Right atrium auricular region (tissue), 2 donors: ENCODE measurements at places on chromosomes 4 and X. TPM values are rescaled to one million over a fixed set of nuclear protein-coding genes. Genes with fewer than 3 reads are reported as not detected.

RNF113A gene
- total RNA-seq = 10.6 TPM

TMEM35A gene
- total RNA-seq = 0.33 TPM

MAGEA6 gene
- total RNA-seq = not detected

PPEF1 gene
- total RNA-seq = 0.78 TPM

DNA sequence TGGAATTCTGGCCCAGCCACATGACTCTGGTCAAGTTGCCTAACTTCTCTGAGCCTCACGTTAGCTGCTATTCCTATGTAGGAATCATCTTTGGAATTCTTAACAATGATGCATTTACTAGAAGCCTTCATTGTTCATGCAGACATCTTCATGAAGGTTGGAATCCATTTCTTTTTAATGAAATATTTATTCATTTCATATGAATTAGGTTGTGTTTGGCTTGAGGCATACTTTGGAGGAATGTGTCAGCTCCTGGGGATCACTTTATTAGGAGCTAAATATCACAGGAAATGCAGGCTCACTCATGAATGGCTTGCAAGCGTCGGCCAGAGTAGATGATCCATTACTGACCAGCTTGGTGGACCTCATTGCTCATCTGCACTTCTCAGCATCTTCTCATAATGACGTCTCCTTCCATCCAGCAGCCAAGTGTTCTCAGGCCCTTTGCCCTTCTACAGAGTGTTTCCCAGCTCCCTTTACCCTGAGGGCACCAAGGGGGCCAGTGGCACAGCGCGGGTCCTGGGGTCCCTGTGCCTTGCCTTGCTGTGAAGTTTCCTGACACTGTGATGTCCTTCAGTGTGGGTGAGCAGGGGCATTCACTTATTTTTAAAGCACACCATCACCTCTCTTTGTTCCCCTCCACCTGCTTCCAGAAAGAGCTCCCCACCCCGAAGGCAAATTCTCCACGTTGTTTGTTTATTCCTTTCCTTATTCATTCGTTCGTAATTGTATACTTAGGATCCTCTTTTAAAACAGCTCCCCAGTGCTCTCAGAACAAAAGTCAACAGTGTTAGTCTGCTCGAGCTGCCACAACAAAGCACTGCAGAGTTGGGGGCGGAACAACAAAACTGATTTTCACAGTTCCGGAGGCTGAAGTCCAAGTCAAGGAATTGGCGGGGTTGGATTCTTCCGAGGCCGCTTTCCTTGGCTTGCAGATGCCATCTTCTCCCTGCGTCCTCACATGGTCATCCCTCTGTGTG lies 106.8 kb downstream of the STK32B start:
- no peak overlapping the region for H3K4me3 ChIP-seq
- no peaks in the 10 kb centered on the region for H3K36me3 ChIP-seq
- no peak overlapping the region for H3K27ac ChIP-seq

DNA sequence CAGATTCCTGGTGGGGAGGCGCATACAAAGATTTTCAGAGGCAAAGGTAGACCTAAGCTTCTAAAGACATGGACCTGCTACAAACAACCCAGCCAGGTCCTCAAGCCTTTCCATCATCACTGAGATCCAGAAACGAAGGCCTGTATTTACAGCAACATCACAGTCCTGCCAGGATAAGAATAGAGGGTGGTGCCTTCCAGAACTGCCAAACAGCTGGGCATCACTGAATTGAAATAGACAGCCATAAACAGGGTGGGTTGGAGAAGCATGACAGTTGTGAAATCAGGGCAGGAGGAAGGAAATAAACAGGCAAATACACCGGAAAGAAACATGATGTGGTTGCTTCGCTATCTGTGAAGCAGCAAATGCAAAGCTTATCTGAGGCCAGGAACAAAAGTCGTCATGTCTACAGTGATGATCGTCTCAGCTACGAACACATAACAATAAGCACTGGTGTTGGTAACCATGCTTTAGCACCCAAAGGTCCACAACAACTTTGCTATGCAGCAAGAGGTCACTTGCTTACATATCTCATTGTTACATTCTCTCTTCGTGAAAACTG lies 6.7 kb upstream of the TMEM154 start:
- no peaks in the 10 kb centered on the region for H3K27me3 ChIP-seq
- no peaks in the 10 kb centered on the region for H3K4me1 ChIP-seq
- H3K36me3 ChIP-seq = no peaks in the 10 kb centered on the region

DNA sequence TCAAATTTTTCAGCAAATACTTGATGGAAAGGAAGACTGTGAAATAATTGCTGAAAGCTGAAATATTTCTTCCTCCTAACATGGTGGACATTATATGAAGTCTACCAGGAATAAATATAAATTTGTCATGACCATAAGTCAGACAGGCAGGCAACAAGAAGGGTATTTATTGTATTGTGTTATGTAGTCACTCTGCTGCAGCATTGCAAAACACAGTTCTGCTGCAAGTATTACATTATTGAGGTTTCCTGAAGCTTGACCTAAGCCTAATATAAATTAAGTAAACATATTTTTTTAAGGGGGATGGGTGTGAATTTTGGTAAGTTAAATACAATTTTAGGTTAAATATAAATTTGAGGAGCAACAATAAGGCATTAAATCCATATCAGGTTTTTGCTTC lies 60.2 kb upstream of the MAOA start:
- no peaks in the 10 kb centered on the region for H3K36me3 ChIP-seq
- H3K27ac ChIP-seq = no peak overlapping the region
- no peak overlapping the region for H3K4me3 ChIP-seq
- H3K27me3 ChIP-seq = no peaks in the 10 kb centered on the region
- DNase-seq = no peak

DNA sequence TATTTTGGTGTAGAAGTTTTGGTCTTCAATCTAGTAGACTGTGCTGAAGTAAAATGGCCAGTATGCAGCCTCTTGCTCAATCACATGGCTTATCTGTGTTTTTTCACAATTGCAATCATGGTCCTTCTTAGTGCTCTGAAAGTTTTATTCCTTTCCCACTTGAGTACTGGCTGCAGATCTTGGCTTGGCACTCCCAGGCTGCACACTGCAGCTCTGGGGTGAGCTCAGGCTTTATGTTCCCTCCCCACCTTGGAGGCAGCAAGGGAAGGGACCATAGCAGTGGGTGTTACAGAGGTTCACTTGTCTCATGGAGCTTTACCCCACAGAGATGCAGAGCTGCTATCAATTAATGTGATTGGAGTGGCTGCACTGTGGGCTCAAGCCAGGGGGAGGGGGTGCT lies 156.0 kb downstream of the TENT5D start:
- H3K4me3 ChIP-seq = no peak overlapping the region
- H3K27me3 ChIP-seq = no peaks in the 10 kb centered on the region
- no peaks in the 10 kb centered on the region for H3K36me3 ChIP-seq
- H3K4me1 ChIP-seq = no peaks in the 10 kb centered on the region
- DNase-seq = no peak

GRCh38 chrX:2689773-2690666 lies 1.1 kb upstream of the CD99 start:
- no peak for DNase-seq
- H3K27me3 ChIP-seq = no peaks in the 10 kb centered on the region
- H3K27ac ChIP-seq = peak overlapping the region; percentile 88

DNA sequence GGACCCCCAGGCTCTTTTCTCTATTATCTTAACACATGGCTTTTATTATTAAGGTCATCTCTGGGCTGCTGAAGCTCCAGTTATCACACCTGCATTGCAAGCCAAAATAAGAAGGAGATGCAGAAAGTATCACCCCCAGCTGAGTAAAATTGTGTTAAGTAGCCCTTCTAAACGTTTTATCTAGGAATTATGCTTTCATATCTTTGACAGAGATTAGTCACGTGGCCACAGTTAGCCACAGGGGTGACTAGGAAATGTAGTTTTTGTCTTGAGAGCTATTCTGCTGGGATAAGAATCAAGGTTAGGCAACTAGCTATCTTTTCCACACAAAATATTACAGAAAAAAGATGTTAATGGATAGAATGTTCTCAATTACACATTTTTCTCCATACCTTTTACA lies 102.1 kb downstream of the ANXA3 start:
- no peak overlapping the region for H3K4me3 ChIP-seq
- H3K4me1 ChIP-seq = no peaks in the 10 kb centered on the region
- no peak overlapping the region for H3K27ac ChIP-seq

DNA sequence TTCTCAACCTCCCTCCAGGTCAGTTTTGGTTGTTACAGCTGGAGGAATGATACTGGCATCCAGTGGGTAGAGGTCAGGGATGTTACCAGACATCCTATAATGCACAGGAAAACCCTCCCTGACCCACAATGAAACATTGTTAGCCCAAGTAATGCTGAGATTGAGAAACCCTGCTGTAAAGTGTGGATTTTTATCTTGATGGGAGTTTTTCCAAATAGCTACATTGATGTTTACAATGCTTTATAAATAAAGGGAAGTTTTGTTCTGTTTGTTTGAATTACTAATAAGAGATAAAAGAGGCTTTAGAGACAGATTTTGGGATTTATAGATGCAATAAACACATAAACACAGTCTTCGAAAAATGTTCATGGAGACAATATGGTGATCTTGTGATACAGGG lies 194.0 kb upstream of the NUDT6 start:
- no peak overlapping the region for H3K4me3 ChIP-seq
- no peaks in the 10 kb centered on the region for H3K27me3 ChIP-seq
- H3K36me3 ChIP-seq = no peaks in the 10 kb centered on the region
- H3K27ac ChIP-seq = no peak overlapping the region
- no peaks in the 10 kb centered on the region for H3K4me1 ChIP-seq

GRCh38 chrX:96683997-96684338 lies 674 bp upstream of the DIAPH2 start:
- no peak for DNase-seq
- no peaks in the 10 kb centered on the region for H3K36me3 ChIP-seq
- no peaks in the 10 kb centered on the region for H3K27me3 ChIP-seq
- H3K4me3 ChIP-seq = peak overlapping the region; percentile 62
- no peak overlapping the region for H3K27ac ChIP-seq

DNA sequence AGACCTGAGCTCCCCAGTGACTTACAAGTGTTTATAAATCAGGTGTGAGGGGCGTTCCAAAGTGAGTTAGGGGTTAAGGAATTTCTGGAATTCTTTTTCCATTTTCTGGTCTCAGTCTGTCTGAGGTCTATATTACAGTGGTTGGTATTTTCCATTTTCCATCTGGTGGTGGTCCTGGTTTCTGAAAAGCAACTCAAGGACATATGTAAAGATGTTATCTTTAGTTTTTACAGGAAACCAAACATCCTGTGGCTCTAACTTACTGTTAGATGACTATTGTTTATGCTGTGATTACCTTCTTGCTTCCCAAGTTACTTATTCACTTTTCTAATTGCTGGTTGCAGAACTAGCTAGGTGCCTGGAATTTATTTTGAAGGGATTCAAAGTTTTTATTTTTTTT lies 53.5 kb upstream of the IL21 start:
- H3K36me3 ChIP-seq = no peaks in the 10 kb centered on the region
- no peaks in the 10 kb centered on the region for H3K27me3 ChIP-seq
- H3K4me3 ChIP-seq = no peak overlapping the region
- H3K27ac ChIP-seq = no peak overlapping the region
- no peaks in the 10 kb centered on the region for H3K4me1 ChIP-seq
- DNase-seq = no peak

- no peak for DNase-seq
- H3K27ac ChIP-seq = no peak overlapping the region
- no peaks in the 10 kb centered on the region for H3K4me1 ChIP-seq
- H3K4me3 ChIP-seq = no peak overlapping the region
- H3K27me3 ChIP-seq = no peaks in the 10 kb centered on the region
Measured at GRCh38 chr4:150650751-150651150, 68.8 kb downstream of the MAB21L2 start.

DNA sequence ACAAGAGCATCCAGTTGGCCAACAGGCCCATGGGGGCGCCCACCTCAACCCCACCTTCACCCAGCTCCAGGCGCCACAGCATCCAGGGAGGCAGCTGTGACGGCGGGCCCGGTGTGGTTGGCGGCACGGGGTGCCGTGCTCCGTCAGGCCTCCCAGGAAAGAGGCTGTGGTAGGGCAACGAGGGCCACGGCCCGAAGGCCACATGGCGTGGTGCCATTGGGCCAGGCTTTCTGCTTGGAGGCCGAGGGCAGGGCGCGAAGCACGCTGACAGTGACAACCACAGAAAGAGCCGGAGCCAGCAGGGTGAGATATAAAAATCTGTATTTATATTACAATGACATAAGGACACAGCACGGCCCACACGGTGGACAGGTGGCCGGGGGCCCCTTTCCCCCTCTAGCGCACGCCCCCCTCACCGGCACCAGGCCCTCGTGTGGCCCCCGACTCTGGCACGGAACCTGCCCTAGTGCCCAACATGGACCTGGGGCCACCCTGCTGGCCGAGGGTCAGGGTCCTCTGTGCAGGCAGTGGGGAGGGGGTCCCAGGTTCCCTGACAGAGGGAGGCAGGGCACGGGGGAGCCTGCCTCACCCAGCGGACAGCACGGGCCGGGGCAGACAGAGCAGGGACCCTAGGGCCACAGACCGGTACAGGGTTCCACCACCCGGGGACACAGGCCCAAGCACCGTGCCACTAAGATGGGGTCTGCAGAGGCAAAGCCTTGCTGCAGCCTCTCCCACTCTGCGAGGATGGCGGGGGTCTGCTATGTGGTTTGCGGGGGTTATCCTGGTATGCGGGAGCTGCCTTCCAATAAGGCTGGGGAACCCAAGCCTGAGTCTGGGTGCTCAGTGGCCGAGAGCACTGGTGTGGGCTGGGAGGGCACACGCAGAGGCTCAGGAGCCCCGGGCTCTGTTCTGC lies 5.5 kb upstream of the HAUS3 start:
- no peak overlapping the region for H3K27ac ChIP-seq
- peaks cover 30% of the 10 kb centered on the region for H3K4me1 ChIP-seq
- H3K36me3 ChIP-seq = peaks cover 33% of the 10 kb centered on the region
- H3K4me3 ChIP-seq = no peak overlapping the region
- DNase-seq = peak; percentile 51

- no peaks in the 10 kb centered on the region for H3K4me1 ChIP-seq
- H3K36me3 ChIP-seq = no peaks in the 10 kb centered on the region
- H3K27ac ChIP-seq = no peak overlapping the region
- no peak for DNase-seq
Measured at GRCh38 chrX:77014377-77015372, 432.5 kb upstream of the FGF16 start.

- peaks cover 49% of the 10 kb centered on the region for H3K4me1 ChIP-seq
- no peak overlapping the region for H3K4me3 ChIP-seq
- H3K27ac ChIP-seq = peak overlapping the region; percentile 76
Measured at GRCh38 chr4:1208970-1209704, 36.8 kb upstream of the SPON2 start.

DNA sequence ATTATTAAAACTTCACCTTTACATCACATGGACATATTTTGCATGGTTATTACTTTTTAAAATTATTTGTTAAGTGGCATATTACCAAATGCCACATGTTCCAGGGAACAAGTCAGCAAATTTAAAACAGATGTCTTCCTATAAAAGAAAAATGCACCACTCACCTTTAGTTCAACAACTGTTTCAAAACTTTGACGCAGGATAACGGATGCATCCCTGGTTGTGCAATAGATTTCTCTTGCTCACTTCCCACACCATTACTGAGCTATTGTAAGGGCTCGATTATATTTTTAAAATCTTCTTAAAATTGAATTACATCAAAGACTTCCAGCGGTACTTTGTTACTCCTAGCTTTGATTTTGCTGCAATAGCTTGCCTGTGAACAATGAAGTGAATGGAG lies 93.0 kb upstream of the ARHGAP24 start:
- no peak overlapping the region for H3K4me3 ChIP-seq
- no peak for DNase-seq
- H3K27ac ChIP-seq = no peak overlapping the region
- H3K27me3 ChIP-seq = no peaks in the 10 kb centered on the region
- H3K4me1 ChIP-seq = no peaks in the 10 kb centered on the region
- H3K36me3 ChIP-seq = no peaks in the 10 kb centered on the region
